Left renal cortex interstitium (tissue), 4 donors: ENCODE measurements at places on chromosomes 2 and 18. TPM values are rescaled to one million over a fixed set of nuclear protein-coding genes. Genes with fewer than 3 reads are reported as not detected.

DNA sequence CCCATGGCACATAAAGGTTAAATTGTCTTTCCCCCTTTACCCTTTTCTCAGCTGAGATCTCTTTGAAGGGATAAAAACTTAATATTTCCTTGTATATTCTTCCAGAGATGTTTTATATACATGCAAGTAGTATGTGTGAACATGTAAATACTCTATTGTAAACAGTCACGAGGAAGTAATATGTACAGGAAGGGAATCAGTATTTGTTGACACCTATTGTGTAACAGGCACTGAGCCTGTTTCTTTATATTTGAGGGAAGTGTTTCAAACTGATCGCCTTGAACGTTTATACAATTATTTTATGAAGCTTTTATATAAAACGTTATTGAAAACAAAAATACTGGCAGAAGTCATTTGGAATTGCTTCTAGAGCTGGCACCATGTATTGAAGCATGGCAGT, 13.2 kb downstream of the RALBP1 start:
- no peak for DNase-seq

GRCh38 chr2:109337221-109337620, 208.2 kb downstream of the SH3RF3 start:
- no peak for DNase-seq

DNA sequence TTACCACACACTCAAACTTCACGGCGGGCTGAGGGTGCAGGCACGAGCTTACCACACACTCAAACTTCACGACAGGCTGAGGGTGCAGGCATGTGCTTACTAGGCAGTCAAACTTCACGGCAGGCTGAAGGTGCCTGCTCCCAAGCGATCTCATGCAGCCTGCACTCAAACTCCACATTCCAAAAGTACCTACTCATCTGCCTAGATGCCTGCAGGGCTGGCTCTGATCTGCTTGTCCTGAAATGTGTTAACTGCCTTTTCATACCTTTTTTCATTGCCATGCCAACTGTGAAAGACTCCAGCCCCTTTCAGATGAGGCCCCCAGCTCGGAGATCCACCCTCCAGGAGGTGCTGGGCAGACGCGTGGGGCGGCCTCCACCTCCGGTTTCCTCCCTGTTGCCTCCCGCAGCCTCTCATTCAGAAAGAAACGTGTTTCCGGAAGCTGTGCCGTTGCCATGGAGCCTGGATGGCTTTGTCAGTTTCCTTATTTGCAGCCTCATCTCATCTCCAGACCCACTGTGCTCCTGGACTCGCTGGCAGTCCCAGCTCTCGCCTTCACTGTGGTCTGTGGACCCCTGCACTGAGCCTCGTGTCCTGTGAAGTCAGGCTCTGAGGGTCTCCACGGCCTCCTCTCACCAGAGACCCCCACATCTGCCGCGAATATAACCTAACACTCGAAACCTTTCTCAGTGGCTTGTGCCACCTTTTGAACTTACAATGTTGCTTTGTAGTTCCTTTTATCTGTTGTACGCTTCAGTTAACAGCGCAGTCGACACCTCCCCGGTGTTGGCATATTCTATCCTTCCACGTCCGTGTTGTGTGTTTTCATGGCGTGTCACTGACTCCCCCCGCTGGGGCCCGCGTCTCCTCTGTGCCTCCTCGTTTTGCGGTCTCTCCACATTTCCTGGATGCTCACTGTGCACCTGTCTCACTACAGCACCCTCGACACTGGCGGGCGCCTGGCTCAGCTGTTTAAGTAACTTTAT, 106.1 kb upstream of the ALKAL2 start:
- DNase-seq = no peak

DNA sequence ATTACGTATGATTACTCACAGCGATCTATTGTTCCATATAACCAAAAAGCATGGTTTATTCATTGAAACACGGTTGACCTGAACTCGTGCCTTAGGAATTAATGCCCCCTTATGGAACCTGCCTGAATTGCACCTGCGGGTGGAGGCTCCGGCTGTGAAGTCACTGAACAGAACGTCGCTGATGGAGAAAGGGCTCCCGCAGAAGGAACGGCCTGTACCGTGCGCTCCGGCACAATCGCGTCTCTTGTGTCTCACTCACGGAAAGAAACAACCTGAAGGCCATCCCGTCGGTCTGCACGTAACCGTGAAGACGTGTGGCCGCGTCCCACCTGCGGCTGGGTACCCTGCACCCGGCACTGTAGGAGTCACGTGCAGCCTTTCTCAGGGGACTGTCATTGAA, 133.1 kb downstream of the NFATC1 start:
- no peak for DNase-seq

GRCh38 chr2:140158259-140158658, 1378.1 kb upstream of the NXPH2 start:
- DNase-seq = no peak

DNA sequence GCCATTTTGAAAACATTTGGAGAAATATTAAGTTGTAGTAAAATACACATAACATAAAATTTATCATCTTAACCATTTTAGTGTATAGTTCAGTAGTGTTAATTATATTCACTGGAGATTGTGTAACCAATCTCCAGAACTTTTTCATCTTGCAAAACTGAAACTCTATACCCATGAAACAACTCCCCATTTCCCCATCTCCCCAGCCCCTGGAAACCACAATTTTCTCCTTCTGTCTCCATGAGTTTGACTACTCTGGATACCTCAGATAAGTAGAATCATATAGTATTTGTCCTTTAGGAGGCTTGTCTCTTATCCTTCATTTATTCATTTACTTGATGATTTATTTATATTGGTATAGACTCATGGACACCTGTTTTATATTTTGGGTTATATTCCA, 392.9 kb downstream of the SETBP1 start:
- DNase-seq = no peak

SNTG2 gene
- polyA plus RNA-seq = 1.8 TPM

ZNF892 gene
- 3.8 TPM for polyA plus RNA-seq

- no peak for DNase-seq
Observed at GRCh38 chr2:42928692-42929545, 136.5 kb upstream of the HAAO start.

GRCh38 chr2:239607517-239608191, 206.8 kb upstream of the HDAC4 start:
- DNase-seq = no peak

TTN gene
- polyA plus RNA-seq = 0.75 TPM

DNA sequence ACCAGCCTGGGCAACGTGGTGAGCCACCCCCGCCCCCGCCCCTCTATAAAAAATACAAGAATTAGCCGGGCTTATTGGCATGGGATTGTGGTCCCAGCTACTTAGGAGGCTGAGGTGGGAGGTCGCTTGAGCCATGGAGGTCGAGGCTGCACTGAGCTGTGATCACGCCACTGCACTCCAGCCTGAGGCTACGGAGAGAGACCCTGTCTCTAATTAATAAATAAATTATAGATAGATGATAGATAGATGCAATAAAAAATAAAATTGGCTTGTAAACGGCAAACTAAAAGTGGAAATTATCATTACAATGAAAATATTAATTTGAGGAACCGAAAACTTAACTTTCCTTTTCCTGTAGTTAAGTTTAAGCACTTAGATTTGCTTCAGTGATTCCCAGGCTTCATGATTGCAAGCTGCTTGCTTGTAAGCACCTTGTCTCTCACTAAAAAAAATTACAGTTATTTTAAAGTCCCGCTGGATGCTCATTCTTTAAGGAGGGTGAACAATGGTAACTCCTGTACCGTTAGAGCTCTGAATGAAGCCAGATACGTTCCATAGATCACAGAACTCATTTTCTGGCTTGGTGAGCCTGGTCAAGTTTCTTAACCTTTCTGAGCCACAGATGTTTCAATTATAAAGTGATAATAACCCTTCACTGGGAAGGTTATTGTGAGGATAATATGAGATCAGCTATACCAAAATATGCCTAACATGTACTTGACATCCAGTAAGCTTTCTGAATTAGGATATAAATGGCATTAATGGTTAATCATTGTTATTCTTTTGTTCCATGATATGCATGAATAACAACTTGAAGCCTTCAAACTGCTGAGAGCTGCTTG, 9.3 kb upstream of the NARS1 start:
- DNase-seq = no peak

DNA sequence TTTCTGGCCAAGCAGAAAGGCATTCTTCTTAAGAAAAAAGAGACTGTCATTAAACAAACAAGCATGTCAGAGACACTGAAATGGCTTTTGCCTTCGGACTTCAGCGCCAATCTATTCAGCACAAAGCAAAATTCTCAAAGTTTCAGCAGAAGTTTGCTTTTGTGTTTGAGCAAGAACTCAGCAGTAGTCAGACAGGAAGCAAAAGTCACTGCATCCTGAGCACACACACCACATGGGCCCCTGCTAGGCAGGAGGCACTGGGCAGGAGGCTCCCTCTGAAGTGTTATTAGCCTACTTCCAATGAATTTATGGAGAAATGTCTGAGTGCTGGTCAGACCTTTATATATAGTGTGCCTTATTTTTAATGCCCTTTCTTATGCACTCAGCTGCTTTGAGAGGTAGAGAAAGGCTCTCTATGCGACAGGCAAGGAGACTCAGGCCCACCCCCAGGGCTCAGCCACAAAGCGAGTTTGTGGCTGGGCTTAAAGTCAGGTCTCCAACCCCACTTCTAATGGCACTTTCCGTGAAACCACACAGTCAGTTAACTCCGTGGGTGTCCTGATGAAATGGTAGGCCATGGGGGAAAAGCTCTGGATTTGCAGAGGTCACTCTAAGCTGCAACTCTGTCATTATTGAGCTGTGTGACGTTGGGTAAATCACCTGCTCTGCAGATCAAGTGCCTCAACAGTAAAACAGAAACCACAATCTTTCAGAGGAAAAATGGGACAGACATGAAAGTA, 161.0 kb upstream of the TMEM200C start:
- DNase-seq = no peak

MATN3 gene
- 3.0 TPM for polyA plus RNA-seq

MYO3B gene
- polyA plus RNA-seq = 9.0 TPM

DNA sequence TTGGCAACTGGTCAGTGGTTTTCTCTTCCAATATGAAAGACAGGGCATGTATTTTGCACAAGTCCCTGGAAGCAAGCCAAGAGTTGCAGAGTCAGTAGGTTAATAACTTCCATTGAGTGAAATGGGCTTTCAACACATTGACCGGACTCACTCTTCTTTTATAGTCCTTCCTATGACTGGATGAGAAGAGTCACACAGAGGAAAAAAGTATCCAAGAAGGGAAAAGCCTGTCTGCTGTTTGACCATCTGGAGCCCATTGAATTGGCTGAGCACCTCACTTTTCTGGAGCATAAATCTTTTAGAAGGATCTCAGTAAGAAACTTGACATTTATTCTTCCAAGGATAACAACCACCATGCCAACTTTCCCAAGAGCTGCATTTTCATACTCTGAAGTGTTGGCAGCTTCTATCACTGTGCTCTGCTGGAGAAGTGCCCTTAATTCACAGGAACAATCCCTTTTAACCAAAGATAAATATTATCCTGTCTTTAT, 45.4 kb downstream of the RASGRP3 start:
- DNase-seq = peak; percentile 34

PTPN18 gene
- 27.7 TPM for polyA plus RNA-seq

DNA sequence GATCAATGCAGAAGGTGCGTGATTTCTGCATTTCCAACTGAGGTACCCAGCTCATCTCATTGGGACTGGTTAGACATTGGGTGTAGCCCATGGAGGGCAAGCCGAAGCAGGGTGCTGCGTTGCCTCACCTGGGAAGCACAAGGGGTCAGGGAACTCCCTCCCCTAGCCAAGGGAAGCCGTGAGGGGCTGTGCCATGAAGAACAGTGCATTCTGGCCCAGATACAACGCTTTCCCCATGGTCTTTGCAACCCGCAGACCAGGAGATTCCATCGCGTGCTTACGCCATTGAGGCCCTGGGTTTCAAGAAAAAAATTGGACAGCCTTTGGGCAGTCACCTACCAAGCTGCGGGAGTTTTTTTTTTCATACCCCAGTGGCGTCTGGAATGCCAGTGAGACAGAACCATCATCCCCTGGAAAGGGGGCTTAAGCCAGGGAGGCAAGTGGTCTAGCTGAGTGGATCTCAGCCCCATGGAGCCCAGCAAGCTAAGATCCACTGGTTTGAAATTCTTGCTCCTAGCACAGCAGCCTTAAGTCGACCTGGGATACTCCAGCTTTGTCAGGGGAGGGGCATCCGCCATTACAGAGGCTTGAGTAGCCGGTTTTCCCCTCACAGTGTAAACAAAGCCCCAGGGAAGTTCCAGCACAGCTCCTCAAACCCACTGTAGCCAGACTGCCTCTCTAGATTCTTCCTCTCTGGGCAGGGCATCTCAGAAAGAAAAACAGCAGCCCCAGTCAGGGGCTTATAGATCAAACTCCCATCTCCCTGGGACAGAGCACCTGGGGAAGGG, 21.7 kb downstream of the TFPI start:
- no peak for DNase-seq

CD226 gene
- polyA plus RNA-seq = 2.1 TPM

CRACDL gene
- polyA plus RNA-seq = 2.9 TPM

- DNase-seq = no peak
Observed at GRCh38 chr2:5021136-5021535, 671.0 kb upstream of the SOX11 start.

ECEL1 gene
- 18.5 TPM for polyA plus RNA-seq

DNA sequence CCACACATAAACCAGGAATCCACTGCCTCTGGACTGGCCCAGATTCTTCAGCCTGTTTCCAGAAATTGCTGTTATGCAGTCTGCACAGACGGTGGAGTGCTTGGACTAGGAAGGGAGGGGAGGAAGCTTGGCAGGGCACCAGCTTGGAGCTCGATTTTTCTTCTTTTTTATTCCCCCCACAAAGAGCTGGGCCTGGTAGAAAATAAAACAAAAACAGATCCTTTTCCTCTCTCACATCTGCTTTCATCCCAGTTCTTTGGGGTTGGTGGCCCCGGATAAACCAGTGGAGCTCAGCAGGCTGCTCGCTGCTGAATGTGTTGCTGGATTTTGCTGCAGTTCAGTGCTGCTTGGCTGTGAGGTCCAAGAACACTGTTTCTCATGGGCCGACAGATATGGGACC, 16.0 kb downstream of the LRRTM1 start:
- DNase-seq = no peak

- DNase-seq = no peak
Observed at GRCh38 chr2:85783796-85784195, 30.0 kb downstream of the ATOH8 start.

GRCh38 chr2:232894746-232895145, 24.7 kb downstream of the SNORC start:
- DNase-seq = no peak

GRCh38 chr2:27441958-27442919, at the start of gene KRTCAP3:
KRTCAP3 (plus strand) TSS chr2:27442381; CDS start chr2:27442413, 32 bp downstream.
- DNase-seq = no peak

MROH2A gene
- polyA plus RNA-seq = 0.18 TPM

DNA sequence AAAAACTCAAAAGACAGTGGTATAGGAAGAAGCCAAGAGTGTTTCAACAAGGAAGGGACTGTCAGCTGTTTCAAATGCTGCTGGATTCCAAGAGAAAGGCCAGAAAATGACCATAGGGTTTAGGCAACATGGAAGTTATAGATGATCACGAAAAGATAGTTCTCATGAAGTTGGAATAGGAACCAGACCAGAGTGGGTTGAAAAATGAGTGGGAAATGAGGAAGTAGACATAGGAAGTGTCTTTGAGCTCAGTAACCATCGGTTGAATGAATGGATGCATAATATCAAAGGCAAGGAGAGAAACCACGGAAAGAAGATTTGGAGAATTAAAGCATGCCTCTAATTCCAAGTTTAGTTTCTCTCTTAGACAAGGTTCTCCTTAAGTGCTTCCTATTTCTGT, 1.3 kb downstream of the NCAPH start:
- no peak for DNase-seq
